ENCODE measurements at places on chromosomes 5 and 9. TPM values are rescaled to one million over a fixed set of nuclear protein-coding genes. Genes with fewer than 3 reads are reported as not detected.

The ACTBL2 gene
- 0.03 TPM for total RNA-seq

The WDR55 gene
- 29.4 TPM for total RNA-seq

The ADGRD2 gene
- total RNA-seq = not detected

The PCDH12 gene
- 0.02 TPM for total RNA-seq

The ZNF883 gene
- 0.91 TPM for total RNA-seq

The OR1Q1 gene
- not detected for total RNA-seq

The SV2C gene
- not detected for total RNA-seq
